ENCODE measurements at places on chromosomes 1 and 21.

GRCh38 chr1:92663775-92664174, 121.1 kb downstream of the EVI5 start:
- DNase-seq = no peak

DNA sequence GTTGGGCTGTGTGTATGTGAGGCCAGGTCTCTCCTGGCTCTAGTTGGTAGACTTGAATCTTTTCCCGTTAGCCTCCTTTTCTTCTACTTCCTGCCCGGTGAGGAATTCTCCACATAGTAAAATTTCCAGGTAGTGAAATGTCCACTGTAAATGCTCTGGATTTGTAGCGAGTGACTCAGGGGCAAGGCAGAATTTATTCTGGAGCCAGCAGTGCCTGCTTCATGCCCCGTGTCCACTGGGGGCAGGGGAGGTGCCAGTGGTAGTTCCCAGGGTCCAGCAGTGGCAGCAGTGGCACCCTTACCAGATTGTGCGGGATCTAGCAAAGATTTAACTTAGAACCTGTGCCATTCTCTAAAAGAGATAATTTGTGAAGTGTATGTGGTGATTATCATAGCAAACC, 74.5 kb upstream of the USP24 start:
- no peak for DNase-seq

- no peak for DNase-seq
These were observed 118.2 kb downstream of the LEPR start for GRCh38 chr1:65538664-65539063.

DNA sequence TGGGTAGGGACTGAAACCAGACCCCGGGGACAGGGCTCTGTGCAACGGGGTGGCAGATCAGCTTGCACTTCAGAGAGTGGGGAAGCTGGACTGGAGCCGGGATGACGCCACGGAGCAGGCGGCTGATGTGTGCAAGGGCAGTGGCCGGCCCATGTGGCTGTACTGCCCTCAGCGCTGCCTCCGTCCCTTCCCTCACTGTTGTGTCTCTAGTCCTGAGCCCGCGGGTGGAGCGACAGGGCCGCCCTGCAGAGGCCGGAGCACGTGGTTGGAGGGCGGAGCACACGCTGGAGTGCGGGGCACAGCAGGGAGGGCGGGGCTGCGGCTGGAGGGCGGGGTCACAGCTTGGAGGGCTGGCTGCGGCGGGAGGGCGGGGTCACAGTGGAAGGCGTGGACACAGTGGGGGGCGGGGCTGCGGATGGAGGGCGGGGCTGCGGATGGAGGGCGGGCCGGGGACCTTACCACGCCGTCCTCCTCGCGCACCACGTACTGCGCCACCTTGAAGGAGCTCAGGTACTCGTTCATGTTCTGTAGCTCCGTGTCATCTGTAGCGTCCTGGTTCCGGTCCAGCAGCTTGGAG, 52.4 kb downstream of the CHD5 start:
- DNase-seq = peak; percentile 72

DNA sequence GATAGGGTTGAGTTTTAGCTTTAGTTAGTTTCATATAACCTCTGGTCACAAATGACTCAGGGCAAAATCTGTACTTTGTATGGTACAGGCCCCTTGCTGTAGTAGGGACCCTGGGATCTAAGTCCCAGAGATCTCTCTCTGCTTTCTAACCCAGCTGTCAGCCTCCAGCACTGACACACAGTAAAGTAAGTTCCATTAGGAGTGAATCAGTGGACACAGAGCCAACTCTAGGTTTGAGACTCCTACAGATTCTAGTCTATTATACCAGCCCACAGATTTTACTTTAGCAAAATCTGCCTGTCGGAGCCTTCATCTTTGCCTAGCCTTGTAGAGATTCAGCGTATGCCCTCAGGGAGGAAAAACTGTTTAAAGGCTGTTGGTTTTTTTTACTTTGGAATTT, 52.5 kb downstream of the ANGPTL1 start:
- no peak for DNase-seq

GRCh38 chr1:245469734-245470133, 314.9 kb downstream of the KIF26B start:
- no peak for DNase-seq

GRCh38 chr21:27633631-27634030, 666.7 kb upstream of the ADAMTS5 start:
- DNase-seq = no peak

DNA sequence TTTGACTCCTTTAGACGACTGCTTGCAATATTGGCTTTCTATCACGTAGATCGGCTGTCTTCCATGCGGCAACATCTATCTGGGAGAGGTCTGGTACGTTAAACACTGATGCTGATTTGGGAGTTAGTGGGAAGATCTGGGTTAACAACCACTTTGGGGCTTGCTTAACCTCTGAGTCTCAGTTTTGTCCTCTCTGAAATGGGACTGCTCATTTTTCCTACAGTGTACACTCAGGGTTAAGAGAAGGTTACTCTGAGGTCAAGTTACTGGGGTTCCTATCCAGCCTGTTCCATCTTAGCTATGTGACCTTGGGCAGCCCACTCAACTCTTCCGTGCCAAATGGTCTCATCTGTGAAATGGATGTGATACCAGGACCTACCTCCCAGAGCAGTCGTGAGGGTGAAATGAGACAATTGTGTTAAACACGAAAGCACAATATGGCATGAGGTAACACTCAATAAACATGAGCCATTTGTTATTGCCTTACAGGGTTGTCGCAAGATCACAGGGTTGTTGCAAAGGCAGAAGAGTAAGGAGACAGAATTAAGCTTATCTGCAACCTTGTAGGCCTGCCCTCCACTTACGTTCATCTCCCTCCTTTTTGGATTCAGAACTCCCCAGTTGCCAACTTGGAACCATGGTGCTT, 5.6 kb downstream of the ABCA4 start:
- no peak for DNase-seq

DNA sequence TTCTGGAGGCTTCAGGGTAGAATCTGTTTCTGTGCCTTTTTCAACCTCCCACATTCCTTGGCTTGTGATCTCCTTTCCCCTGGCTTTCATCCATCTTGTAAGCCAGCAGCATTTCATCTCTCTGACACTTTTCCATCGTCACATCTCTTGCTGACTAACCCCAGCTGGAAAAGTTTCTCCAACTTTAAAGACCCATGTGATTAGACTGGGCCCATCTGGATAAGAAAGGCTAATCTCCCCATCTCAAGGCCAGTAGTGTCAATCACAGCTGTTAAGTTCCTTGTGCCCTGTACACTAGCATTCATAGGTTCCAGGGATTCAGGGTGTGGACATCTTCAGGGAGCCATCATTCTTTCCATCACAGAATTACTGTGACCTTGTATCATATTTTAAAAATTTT, 452.1 kb downstream of the TTLL7 start:
- no peak for DNase-seq

- DNase-seq = no peak
These were observed 270.4 kb downstream of the PTPRU start for GRCh38 chr1:29506678-29507225.

- no peak for DNase-seq
These were observed 326 bp downstream of the BRWD1 start for GRCh38 chr21:39313042-39313570.

- DNase-seq = no peak
These were observed 30.3 kb downstream of the SMYD3 start for GRCh38 chr1:246476771-246477170.

GRCh38 chr1:198056255-198056654, 100.5 kb upstream of the NEK7 start:
- DNase-seq = peak; percentile 4

DNA sequence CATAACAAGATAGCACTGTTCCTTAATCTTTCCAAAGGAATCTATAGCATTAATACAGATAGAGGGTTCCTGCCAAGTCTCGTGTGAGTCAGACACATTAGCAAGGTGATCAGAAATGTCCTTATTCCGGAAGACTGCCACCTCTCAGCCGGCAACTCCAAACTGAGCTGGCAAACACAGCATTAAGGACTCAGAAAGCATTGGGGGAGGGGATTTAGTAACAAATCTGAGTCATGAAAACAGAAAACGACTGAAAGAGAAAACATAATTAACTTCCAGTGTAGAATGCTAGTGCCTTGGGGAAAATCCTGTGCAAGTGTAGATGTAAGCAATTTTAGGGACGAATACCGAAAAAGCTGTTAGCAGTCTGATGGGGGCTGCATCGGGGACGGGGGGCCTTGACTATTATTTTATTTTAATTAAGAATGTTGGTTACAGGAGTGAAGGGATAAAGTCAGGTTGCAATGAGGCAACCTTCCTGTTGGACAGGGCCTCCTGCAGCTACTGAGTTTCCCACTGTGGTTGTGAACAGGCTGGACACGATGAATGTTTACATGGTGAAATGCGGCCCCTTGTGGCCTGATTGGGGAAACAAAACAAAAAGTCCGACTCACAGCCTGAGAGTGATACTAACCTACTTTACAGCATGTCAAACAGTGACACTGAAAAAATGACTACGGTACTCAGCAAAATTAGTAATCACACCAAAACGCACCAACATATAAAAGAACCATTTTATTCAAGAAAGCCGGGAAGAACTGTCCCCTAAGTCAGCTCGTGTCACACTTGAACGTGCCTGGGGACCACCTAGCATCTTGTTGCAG, 20.7 kb downstream of the MIS18A start:
- DNase-seq = peak; percentile 39

DNA sequence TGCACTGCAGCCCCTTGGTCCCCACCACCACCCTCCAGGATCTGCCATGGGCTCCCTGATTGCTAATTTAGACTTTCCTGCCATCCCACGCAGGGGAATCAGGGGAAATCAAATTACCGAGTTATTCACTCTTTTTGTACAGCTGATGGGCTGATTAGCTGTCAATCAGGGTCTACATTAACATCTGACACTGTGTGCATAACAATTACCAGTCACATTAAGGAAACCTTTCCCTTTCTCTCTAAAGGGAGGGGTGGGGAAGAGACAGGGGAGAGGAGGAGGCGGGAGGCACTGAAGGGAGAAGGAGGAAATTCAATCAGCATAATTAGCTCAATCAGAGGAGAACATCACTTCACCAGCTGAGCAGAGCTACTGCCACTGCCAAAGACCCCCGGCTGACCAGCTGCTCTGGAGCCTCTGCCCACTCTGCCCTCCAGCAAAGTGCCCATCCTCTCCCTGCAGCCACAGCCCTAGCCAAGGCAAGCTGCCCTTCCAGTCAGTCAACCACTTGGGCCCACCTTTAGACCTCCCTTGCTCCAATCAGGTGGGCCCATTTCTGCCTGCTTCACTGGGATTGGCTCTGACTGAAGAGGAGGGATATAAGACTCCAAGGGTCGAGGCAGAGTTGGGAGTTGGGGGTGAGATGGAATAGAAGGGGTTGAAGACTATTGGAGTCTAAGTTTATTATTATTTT, 199.3 kb upstream of the ZC3H12A start:
- DNase-seq = no peak

- no peak for DNase-seq
These were observed 45.3 kb upstream of the KCNE1 start for GRCh38 chr21:34557261-34557660.

- DNase-seq = no peak
These were observed 163.0 kb upstream of the KAZN start for GRCh38 chr1:14435368-14436023.

DNA sequence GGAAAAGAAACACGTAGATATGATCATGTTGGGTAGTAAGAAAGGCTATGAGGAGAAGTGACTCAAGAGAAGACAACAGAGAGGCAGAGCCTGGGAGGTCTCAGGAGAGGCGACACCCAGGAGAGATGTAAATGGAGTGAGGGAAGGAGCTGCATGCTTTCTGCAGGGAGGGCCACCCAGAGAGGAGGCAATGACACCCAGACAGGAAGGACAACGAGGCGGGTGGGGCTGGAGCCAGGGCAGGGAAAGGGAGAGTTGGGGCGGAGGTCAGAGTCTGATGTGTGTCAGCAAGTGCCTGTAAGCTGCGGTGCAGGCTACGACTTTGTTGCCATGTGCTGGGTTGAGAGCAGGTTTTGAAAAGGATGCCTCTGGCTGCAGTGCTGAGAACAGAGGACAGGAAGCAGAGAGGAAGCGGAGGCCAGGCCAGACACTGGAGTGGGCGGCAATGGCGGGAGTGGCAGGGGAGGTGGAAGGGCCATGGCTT, 31.3 kb downstream of the SLC1A7 start:
- no peak for DNase-seq

DNA sequence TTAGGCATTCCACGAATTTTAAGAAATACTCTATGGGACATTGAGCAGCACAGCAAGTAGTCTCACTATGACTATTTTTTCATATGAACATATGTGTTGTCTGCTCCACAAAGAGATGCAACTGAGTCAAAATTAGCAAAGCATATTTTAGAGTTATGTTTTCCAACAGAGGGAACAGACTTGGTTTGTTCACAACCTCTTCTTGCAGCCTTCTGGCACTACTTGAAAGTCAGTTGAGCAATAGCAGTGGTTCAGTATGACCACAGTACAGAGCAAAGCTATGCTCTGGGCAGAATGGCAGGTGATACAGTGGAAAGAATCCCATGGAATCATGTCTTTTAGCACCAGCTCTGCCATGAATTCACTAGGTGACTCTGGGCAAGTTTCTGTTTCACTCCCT, 5.2 kb downstream of the CCN1 start:
- DNase-seq = no peak

- DNase-seq = peak; percentile 29
These were observed 20.7 kb upstream of the LAX1 start for GRCh38 chr1:203744075-203744972.

GRCh38 chr1:74650561-74650960, 23.0 kb downstream of the ERICH3 start:
- DNase-seq = no peak

DNA sequence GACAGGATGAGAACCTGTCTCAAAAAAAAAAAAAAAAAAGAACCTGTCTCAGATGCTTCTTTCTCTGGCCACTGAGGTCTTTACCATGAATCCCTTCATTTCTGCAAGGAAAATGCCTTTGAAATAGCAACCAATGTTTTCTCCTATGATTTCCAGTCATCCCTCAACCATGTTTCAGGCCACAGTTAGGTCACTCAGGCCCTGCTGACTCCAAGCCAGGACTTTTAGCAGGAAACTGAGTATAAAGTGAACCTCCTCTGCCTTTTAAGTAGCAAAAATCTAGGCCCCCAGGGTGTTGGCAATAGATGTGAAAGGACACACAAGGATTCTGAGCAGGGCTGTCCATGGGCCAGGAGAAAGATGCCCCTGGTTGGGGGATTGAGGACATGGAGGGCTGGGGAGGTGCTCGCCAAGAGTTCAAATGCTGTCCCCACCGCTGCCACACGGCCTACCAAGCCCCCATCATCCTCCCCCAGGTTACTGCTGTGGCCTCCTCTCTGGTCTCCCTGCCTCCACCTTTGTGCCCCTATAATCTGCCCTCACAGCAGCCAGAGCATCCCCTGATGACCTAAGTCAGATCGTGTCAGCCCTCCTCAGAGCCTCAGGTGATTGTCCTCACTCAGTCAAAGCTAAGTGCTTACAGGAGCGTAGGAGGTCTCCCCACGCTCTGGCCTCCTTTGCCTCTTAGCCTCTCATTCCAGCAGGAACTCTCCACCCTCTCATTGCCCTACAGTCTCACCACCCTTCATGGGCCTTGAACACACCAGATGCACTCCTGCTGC, 54.6 kb downstream of the MATN1 start:
- DNase-seq = no peak

GRCh38 chr1:206905295-206906164, 8.3 kb downstream of the IL24 start:
- DNase-seq = peak; percentile 66

GRCh38 chr21:21530680-21531079, 532.5 kb downstream of the NCAM2 start:
- no peak for DNase-seq

- DNase-seq = no peak
These were observed 29.9 kb downstream of the KRTAP19-8 start for GRCh38 chr21:31008355-31008754.

- DNase-seq = no peak
These were observed 110.5 kb upstream of the CDC42BPA start for GRCh38 chr1:227428803-227429202.

- no peak for DNase-seq
These were observed 218.5 kb downstream of the DISC1 start for GRCh38 chr1:231844986-231845502.

- no peak for DNase-seq
These were observed 53.7 kb upstream of the ETS2 start for GRCh38 chr21:38752051-38752505.

All from stimulated activated CD4-positive, alpha-beta T cell treated with anti-CD3 and anti-CD28 coated beads, Interleukin-4, amount 100 ng/mL, for 24 hours (primary cell).